ENCODE measurements at places on chromosomes 5 and 9.
A peak's percentile ranks its signal among the peaks of the same experiment; 100 is the strongest.

DNA sequence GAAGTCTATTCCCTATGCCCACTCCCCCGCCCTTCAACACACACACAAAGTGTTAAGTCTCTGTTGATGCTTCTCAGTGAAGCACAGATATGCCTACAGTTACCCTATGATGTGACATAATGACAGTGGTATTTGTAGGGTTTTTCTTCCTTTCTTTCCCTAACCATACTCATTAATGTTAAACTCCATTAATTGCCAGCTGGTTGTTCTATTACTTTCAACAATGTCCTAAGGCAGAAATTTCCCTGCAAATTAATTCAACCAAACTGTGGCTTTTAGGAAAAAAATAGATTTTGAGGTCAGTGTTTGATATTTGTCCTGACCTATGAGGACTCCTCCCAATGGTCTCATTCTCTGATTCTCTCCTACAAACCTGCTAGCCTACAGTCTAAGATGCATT is 38.2 kb upstream of the SLCO6A1 start:
- DNase-seq, result no peak

DNA sequence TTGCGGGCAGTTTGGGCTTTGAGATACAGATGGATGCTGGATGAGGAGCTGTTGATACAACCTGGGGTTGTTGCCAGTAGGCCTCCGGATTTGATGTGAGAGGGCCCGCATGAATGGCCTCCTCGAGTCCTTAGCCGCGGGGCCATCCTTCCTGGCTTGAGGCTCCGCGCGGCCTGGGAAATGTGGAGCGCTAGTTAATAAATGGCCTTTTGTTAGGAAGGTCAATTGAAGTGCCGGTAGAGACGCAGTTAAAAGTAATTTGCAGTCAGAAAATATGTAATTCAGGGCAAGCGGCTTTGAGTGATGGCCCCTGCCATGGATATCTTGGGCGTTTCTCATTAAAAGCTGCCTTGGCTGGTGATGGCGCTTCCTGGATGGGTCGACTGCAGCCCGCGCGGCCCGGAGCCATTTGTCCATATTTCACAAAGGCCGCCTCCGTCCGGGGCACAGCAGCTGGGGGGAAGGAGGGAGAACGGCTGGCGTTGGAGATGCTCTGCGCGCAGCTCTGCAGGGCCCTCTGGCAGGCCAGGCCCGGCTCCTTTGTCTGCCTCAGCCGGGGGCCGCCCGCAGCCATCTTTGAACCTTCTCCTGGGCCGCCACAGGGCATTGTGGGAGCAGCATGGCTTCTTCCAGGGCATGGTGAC is 11.2 kb downstream of the MVB12B start:
- DNase-seq, result no peak

DNA sequence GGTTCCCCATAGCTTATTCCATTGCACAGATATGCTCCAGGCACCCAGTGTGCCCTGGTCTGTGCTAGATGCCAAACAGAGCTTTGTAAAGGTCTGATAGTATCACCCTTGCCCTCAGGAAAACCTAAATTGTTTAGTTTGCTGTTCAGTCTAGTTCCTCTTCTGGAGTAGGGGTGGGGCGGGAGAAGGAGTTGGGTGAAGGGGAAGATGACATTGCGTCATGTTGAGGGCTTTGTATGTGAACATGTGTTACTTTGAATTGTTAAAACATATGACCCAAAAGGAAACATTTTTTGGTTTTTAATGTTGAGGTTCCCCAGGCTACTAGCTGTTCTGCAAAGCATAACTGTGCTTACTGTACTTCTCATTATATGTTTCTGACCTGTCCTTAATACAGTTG is 40.6 kb downstream of the HACD4 start:
- no peak for DNase-seq

GRCh38 chr5:72383726-72384125 is 63.6 kb downstream of the PTCD2 start:
- no peak for DNase-seq

DNA sequence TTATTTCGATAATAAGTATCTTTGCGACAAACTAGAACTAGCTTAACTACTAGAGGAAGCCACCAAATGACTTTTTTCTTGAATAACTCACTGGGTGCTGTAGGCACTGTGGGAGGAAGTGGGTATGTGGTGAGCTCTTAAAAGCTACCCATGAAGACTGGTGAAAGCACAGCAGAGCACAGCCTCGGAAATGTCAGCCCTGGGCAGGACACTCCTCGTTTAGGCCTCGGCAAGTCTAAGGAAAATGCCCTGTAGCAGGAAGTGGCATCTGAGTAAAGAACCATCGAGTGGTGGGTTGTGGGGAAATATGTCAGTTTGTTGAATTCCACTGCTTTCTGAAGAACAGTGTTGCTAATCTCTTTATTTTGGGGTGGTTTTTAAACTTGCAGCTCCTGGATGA is 44.0 kb upstream of the NCS1 start:
- DNase-seq, result peak; percentile 64

GRCh38 chr5:113178073-113178779 is 201.6 kb downstream of the DCP2 start:
- DNase-seq, result no peak

- no peak for DNase-seq
Measured at GRCh38 chr5:37532976-37533740, 154.0 kb downstream of the WDR70 start.

GRCh38 chr9:106799152-106799551 is 63.8 kb upstream of the ZNF462 start:
- no peak for DNase-seq

GRCh38 chr9:249025-249424 is 34.4 kb downstream of the DOCK8 start:
- peak; percentile 3 for DNase-seq

DNA sequence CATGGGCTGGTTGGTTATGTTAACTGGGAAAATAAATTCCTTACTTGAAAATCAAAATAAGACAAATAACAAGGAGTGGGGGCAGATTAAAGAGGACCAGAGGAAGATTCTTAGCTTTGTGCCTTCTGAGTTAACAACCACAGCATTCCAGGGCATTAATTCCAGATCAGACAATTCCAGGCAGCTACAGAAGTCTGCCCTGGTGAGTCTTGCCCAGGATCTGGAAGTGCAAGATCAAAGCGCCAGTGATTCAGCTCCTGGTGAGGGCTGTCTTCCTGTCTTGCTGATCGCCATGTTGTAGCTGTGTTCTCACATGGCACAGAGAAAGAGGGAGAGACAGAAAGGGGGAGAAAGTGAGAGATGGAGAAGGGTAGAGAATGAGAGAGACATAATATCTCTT is 65.6 kb downstream of the ANXA2R start:
- no peak for DNase-seq

DNA sequence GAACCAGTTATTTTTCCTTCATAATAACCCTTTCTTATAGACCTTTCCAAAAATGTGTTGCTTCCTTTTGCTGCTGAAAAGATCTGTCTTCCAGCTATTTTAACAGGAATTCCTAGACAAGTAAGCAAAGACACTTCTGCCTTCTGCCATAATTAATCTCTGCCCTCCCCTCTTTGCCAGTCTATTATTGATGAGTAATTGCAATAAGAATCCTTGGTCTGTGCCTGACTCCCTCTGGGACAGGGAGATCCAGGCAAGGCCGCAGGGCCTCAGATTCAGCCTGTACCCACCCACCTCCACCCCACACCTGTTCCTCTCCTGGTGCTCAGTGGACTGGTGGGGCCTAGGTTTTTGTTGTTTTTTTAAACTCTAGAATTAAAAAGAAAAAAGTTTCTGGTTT is 8.3 kb downstream of the FOXD1 start:
- DNase-seq, result no peak

- peak; percentile 76 for DNase-seq
Measured at GRCh38 chr9:136245219-136246150, at the start of gene QSOX2. TSS of gene QSOX2 (minus strand) at chr9:136245812. CDS start at chr9:136245803, 9 bp downstream.

DNA sequence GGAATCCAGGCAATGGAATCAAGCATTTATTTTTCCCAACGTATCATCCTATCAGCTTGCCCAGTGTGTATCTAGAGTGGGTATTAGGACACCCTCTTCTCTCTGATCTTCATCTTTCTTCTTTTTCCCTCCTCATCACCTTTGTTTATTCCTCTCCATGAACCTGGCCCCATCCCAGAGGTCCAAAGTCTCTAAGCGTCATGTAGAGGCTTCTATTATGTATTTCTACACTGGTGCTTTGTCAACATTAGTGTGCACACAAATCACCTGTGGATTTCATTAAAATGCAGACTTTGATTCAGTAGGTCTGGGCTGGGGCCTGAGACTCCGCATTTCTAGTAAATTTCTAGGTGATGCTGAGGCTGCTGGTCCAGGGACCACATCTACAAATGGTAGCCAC is 19.8 kb upstream of the PIP5K1B start:
- no peak for DNase-seq

- no peak for DNase-seq
Measured at GRCh38 chr9:18149471-18150011, 324.4 kb upstream of the ADAMTSL1 start.

Measured in CD8-positive, alpha-beta memory T cell (primary cell).